Right ventricle myocardium inferior (tissue), 1 donor: ENCODE measurements at places on chromosomes 7 and 10.
A peak's percentile ranks its signal among the peaks of the same experiment; 100 is the strongest.

- no peak for DNase-seq
These were observed 26.8 kb downstream of the ZC3HC1 start for GRCh38 chr7:130024390-130024789.

- no peak for DNase-seq
These were observed 17.1 kb upstream of the ARPC1A start for GRCh38 chr7:99308461-99309074.

DNA sequence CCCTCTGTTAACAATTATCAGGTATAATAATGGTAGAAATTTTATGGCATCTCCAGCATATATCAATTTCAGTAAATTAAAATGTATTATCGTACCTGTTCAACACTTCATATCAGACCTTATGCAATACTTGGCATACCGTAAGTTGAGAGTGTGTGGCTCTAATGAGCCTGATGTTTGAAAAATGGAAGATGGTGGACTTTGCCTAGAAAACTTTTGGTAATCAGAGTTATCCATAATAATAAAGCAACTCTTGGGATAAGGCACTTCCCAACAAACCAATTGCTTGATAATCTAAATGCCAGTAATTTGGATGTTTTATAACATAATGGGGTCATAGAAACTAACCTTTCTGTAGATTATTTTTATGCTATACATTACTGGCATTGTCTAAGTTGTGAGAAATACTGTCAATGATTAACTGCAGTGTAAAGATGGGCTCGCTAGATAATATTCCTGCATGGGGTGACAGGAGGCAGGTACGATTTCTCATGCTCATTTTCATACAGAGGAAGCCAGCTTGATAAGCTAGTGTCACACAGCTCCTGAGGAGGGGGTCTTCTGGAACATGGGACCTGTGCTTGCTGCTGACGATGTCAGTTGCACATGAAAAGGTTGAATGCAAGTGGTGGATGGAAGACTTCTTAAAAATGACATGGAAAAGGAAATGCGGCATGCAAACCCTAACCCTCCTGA, 27.8 kb upstream of the DMBT1 start:
- DNase-seq: no peak

DNA sequence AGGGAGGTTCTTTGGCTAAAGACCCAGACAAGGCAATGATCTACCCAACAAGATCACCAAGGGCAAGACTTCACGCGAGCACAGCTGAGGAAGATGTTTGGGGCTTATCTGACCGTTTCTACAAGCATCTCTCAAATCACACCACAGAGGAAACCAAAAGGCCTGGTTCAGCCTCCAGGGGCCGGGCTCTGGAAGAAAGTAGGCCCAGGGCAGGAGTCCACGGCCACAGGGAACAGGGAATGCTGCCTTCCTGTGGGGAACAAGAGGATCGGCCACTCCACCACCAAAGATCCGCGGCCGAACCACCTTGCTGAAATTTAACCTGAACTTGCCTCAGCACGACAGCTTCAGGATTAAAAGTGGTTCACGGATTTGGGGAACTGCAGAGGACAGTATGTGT, 332.5 kb downstream of the PTPRN2 start:
- DNase-seq: no peak

DNA sequence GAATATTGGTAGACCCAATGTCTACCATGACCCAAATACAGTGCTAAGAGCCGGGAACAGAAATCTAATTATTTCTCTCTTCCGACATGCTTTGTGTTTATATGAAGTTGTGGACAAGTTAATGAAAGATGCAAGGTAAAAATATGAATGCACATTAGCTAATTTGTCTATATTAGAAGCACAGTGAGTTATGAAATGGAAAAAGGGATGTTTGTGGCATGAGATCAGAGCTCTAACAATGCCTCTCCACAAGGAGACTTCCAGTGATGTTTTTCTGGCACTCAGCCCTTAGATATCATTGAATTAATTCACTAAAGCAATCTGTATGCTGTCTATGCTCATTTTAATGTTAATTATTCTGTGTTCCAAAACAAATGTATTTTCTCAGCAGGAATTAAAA, 897.2 kb downstream of the CNTNAP2 start:
- DNase-seq: no peak

GRCh38 chr10:33955676-33956075, 621.2 kb upstream of the NRP1 start:
- DNase-seq: no peak

DNA sequence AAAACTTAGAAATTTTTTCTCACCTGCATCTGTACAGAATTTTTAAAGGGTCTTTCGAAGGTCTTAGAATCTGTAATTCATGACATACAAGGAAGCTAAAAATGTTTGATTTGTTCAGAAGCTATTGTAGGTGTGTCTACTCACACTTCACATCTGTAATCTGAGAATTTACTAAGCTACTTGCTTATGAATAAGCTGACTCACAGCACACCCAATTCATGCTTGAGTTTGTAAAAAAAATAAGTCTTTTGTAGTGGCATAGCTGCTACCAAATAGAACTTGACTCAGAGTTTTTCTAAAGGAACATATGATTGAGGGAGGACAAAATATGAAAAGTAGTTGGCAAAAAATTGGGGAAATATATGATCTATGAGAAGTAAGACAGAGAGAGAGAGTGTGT, 12.7 kb upstream of the AGR2 start:
- DNase-seq: no peak

DNA sequence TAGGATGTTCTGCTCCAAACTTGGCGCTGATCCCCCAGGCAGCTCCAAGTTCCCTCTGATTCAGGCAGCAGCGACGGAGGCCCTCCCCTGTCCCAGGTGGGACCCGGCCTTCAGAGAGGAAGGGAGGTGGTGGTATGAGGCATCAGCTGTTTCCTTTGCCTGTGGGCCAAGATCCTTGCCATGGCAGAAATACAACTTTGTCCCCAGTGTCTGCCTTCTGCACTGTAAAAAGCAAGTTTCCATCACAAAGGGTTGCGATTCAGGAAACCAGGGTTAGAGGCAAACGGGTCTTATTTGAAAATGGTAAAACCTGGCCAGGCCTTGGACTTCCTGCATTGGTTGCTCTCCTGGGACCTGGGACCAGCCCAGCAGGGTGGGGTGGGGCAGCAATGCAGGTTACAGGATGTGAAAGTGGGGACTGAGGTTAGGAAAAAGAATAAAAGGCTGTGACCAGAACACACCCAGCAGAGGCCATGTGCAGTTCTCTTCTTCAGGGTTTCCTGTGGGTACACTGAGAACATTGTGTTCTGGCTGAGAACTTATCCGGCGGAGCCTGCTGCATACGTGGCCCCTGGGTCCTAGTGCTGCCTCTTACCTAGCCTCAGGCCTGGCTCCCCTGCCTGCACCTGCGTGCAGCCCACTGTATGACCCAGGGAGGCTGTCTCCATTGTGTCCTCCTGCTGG, 25.1 kb upstream of the DDIT4 start:
- DNase-seq: peak; percentile 89

GRCh38 chr7:11343818-11344413, 370.2 kb downstream of the PHF14 start:
- no peak for DNase-seq

DNA sequence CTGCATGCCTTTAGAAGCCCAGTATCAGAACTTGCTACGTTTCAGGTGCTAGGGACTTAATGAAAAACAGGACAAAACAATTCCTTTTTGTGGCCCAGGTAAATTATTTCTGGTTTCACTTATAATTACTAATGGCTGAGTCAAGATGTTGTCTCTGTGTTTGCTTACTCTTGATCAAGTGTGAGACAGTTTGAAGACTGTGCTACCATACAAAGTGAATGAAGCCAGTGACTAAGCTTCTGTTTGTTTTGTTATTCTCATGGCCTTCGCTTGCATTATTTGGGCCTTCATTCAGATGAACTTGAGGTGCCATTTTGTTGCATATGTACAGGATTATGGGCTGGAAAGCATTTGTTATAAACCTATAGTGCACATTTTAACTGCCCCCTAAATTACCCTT, 17.9 kb downstream of the SMNDC1 start:
- DNase-seq: no peak

DNA sequence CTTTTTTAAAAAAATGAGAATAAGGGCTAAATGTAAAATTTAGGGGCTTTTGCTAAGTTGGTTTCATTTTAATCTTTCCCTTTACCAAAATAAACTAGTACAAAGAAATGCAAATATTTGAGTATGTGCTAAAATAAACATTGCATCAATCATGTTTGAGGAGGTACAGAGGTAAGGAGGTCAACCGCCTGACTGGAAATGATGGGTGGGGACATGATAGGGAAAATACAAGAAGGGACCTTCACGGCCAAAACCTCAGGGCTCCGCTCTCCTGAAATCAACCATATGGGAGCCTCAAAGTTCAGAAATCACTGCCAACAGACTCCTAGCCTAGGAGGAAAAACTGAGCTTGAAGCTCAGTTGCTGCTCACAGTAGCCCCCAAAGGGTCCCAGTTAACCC, 207.6 kb downstream of the AHR start:
- DNase-seq: no peak

DNA sequence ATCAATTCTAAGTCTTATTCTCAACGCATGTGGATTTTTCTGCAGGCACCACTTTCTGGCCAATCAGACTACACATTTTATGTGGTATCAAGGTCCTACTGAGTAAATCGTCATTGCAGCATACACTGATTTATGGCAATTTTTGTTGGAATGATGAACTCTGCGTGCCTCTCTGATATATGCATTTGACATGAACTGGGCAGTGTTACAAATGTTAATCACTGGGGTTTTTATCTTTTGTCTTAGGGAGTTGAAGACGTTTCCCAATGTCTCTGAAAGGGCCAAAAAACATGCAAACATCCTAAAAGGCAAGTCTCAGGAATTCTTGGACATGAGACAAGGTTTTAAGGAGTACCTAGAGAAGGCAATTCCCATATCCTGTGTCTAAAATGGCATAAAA, 809.5 kb upstream of the CELF2 start:
- DNase-seq: no peak

- peak; percentile 78 for DNase-seq
These were observed 411.5 kb upstream of the ZMIZ1 start for GRCh38 chr10:78657163-78657861.
